T-helper 2 cell (primary cell): ENCODE measurements at places on chromosomes 5 and 9.

- DNase-seq, result no peak
Observed at GRCh38 chr9:114057161-114057885, 20.8 kb downstream of the AMBP start.

DNA sequence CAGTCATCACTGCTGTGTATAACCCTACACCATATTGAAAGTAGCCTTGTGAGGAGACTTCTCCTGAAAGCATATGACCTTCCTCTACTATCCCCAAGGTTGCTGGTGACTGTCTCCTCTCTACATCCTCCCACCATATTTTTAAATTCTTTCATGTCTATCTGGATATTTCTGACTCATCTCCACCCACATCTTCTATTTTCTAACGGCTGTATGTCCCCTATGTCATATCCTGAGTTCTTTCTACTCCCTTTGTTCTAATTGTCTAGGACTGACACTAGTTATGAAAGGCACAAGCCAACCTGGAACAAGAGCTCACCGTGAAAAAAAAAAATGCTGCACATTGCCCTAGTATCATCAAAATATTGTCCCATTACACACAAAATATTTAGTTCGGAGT is 218.3 kb upstream of the ZNF462 start:
- DNase-seq, result no peak

- peak; percentile 62 for DNase-seq
Observed at GRCh38 chr5:169637085-169637548, at the start of gene DOCK2. Gene DOCK2 (plus strand): TSS chr5:169637275. CDS start chr5:169637327, 52 bp downstream.

DNA sequence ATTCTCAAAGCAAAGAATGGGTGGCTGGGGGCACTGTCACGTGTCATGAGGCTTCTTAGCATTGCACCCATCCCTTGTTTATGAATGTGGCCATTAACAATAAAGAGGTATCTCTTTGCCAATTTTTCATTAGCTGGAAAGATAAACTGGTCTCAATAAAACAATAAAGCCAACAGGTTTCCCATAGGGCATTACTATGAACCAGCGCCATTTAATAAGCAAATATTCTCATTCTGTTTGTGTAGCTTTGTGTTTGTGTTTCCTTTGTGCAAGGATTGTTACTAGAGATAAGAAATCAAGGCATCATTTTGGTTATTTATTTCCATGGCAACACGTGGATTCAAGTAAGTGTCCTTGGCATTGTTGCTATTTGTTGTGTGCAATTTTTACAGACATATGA is 37.6 kb upstream of the CAST start:
- no peak for DNase-seq

DNA sequence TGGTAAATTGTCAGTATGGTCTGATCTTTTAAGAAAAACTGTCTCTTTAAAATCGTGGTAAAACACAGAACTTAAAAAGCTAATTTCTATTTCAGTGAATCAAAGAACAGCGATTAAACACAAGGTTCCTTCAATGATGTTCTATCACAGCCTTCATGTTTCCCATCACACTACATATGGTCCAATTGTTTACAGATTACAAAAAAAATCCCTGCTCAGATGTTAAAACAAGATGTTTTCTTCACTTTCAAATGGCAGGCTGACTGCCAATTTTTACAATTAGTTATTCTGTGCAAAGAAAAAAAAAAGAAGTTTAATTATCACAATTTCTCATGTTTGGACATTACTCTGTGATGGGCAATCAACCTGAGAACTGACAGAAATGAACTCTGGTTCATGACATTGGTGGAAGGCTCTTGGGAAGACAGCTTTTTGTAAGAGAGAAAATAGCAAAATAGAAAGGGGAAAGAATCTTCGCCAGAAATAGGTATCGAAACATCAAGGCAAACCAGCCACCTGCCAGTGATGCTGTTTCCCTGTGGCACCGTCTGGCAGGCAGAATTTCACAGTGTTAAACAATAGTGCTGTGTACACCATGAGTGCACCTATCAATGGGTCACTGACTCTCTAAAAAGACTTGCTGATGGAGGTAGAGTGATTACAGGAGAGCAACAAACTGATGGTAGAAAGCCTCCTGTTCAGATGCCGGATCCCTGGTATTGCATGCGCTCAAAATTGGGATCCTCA is 1020.0 kb upstream of the ARRDC3 start:
- no peak for DNase-seq

GRCh38 chr5:112861638-112861985 is 525 bp downstream of the SRP19 start:
- no peak for DNase-seq

- no peak for DNase-seq
Observed at GRCh38 chr5:67831048-67831447, 384.5 kb upstream of the PIK3R1 start.

- no peak for DNase-seq
Observed at GRCh38 chr5:73591698-73592501, 26.4 kb downstream of the UTP15 start.

GRCh38 chr5:124104344-124104743 is 592.4 kb downstream of the CSNK1G3 start:
- no peak for DNase-seq

GRCh38 chr5:151504006-151504405 is 56.6 kb downstream of the SLC36A1 start:
- no peak for DNase-seq

DNA sequence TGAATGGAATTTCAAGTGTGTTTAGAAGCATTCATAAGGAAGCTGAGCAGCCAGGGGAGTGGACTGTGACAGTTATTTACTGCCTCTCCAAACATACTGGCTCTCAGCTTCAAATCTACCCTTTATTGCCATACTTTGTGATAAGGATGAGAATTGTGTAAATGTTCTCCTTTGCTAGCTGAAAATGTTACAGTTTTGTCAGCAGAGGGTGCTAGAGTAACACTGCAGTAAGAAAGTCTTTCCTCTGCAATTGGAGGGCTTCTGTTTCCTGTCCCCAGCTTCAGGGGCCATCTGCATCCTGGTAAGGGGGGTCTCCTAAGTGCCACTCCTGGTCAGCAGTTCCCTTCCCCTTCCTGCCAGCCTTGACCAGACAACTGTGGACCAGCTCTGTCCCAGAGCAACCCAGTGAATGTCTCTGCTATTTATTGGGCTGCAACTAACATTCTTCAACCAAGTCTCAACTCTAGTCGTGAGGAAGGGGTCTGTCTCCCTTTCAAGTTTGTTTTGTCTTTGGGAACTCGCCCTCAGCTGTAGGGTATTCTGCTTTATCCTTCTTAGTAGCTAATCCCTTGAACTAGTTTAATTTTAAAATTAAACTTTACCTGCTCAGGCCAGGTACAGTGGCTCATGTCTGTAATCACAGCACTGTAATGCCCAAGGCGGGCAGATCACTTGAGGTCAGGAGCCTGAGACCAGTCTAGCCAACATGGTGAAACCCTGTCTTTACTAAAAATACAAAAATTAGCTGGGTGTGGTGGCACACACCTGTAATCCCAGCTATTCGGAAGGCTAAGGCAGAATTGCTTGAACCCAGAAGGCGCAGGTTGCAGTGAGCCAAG is 45.3 kb downstream of the RAPGEF6 start:
- DNase-seq, result no peak

- DNase-seq, result no peak
Observed at GRCh38 chr5:99773290-99773689, 761.9 kb upstream of the FAM174A start.

DNA sequence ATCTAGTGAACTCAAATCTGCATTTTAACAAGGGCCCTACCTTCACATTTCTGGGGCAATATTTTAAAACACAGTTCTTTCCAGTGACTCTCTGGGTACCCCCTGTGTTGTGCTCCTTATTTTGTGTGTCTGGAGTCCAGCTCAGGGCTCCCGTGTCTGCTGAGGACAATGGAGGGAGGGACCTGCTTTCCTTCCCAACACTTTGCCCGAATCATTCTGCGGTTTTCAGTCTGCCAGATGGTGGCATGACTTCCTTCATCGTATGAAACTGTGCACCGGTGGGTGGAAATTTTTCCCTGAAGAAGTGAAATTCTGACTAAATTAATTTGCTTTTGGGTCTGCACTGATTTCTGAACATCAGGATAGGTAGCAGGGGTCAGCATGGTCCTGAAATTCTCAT is 153.6 kb upstream of the CD180 start:
- DNase-seq, result no peak

GRCh38 chr9:126692759-126693427 is 79.2 kb downstream of the LMX1B start:
- no peak for DNase-seq

GRCh38 chr5:74310386-74310785 is 330.1 kb downstream of the ENC1 start:
- no peak for DNase-seq

GRCh38 chr9:7799234-7799943 is at the start of gene DMAC1:
Gene DMAC1 (minus strand): TSS chr9:7799778. CDS start chr9:7799734, 44 bp downstream.
- peak; percentile 52 for DNase-seq

DNA sequence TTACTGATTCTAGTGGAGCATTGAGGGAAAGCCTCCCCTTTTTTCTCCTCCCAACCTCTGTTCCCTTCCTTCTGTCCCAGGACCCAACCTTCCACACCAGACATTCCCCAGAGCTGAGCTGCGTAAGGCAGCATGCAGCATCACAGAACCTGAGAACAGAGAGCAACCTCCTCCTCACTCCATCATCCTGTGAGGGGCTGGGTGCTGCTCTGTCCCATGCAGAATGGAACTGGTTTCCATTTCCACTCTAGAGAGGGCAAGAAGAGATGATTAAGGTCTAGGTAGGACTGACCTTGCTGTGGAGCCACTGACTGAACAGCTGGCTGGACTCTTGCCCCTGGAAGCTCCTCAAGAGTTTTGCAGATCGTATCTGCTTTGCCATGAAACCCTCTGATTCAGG is 30.1 kb upstream of the IL7R start:
- DNase-seq, result no peak

DNA sequence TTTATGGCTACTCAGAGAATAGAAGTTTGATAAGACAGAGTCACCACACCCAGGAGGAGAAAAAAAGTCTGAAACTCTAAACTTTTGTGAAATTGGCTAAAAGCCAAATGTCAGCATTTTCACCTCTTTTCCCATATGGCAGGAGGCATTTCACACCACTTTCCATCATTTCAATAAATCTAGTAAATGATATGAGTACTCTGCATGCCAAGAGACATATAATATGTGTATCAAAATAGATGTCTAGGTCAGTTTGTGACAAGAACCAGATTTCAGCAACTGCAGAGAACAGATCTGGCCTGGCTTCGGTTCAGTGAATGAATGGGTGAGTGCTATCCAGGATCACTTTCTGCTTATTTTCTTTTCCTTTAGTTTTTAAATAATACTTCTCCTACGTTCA is 470.8 kb downstream of the ENC1 start:
- no peak for DNase-seq

GRCh38 chr9:98993570-98993945 is 49.9 kb downstream of the COL15A1 start:
- DNase-seq, result peak; percentile 14

GRCh38 chr9:16312962-16313546 is 557.4 kb downstream of the BNC2 start:
- no peak for DNase-seq

- no peak for DNase-seq
Observed at GRCh38 chr9:135468854-135469521, 10.6 kb upstream of the PPP1R26 start.

DNA sequence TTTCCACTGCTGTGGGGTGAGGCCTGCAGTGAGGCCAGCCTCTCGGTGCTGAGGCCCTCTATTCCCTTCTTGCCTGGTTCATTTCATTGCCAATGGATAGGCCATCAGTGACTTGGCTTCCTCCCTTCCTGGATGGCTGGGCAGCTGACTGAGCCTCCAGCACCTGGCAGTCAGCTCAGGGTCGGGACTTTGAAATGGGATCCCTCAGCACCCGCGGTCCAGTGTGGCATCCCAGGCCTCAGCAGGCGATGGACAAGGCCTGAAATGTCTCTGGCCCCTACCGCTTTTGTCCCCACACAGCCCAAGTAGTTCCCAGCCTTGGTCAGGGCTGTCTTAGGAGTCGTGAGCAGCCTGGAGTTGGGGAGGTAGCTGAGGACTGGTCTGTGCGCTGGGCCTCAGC is 17.2 kb downstream of the NDST1 start:
- DNase-seq, result no peak

DNA sequence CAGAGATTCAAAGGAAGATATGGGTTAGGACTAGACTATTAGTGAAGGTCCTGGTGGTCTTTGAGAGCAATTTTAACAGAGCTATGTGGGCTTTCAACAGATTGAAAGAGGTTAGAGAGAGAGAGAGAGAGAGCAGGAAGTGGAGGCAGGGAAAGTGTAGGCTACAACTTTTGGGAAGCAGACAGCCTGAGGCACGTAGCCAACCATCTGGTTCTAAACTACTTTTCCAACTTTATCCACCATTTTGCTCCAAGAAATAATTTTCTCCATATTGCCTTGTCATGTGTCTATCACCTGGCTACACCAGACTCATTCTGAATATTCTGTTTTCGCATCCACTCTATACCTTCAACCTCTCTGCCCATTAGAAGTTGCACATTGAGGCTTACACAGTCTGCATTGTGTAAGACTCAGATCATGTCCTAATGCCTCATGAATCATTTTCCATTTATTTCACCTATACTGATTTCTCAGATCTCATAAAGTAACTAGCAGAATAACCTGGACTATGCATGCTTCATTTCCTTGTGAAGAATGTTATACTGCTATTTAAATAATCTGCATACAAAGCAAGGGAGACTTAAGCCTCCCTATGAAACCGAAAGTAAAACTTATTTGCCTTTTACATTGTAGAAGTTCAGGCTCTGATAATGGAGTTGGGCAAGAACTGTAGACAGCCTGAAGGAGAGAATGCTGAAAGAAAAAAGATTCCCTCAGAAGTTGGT is 235.6 kb downstream of the ELAVL2 start:
- DNase-seq, result no peak

DNA sequence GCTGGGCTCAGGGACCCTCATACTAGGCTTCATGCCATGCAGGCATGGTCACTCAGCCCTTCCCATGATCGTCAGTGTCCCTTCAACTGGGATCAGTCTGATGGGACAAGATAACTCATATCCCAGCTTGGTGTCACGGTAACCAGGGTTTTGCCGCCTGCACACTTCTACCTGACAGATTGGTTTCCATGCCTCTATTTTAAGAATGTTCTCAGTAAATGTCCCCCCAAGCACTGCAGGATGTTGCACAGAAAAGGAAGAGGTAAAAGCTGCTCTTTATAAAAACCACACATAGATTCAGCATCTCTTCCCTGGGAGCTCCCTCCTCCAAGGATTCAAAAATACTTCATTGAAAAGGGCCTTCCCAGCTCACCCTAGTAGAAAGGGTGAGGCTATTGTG is 56.1 kb downstream of the SLIT3 start:
- DNase-seq, result no peak

GRCh38 chr5:143572671-143573070 is 169.2 kb upstream of the NR3C1 start:
- no peak for DNase-seq

DNA sequence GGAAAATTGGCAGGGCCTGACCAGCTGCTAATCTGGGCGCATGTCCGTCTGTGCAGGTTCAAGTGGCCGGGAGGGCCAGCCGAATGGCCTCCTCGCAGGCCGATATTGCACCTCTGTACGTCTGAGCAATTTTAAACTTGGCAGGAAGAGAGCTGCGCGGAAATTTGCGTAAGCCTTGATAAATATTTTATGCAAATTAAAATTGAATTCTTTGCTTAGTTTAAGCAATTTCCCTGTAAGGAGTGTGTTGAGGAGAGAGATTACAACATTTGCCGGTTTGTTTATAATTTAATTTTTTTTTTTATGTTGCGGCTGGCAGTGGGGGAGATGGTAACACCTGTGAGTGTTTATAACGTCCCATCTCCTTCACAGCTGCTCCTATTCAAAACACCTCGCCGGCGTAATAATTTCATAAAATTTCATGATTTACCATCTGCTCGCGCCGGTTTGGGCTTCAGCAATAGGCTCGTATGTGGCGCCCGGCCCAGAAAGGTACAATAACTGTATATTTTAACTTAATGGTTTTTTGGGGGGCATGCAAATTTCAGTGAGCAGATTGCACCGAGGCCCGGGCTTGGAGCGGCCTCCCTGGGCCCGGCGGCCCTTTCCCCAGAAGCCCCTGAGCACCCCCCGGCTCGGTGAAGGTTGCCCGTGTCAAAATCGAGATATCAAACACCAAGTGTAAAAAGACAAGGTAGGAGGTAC is 269.4 kb upstream of the MVB12B start:
- no peak for DNase-seq
